HEK293T (cell line): ENCODE measurements at places on chromosomes 2 and 18.

- DNase-seq: no peak
Measured at GRCh38 chr18:10044054-10044453, 130.2 kb downstream of the VAPA start.

GRCh38 chr2:23823863-23824262 lies 103.1 kb downstream of the ATAD2B start:
- DNase-seq: no peak

DNA sequence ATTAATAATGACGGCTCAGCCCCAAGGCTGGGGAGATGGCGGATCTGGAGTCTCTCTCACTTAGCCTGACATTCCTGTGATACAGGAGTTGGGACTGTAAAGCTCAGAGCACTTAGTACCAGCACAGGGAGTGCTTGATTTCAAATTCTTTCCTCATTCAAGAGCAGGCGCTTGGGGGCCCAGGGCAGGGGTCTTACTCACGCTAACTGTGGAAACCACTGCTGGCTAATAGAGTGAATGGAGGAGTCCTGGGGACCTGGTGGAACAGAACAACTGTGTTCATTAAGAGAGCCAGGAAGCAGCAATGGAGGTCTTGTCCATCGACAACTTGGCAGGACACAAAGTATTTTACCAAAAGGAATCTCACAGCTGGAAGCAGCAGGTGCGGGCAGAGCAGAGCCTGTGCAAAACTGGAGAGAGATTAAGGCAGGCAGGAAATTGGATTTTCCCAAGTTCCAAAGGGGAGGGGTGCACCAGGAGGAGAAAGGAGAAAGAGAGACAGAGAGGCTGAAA lies 358.9 kb downstream of the TNS1 start:
- DNase-seq: no peak

- peak; percentile 9 for DNase-seq
Measured at GRCh38 chr2:142037744-142038143, 93.1 kb downstream of the LRP1B start.

GRCh38 chr2:219766658-219767057 lies 139.2 kb downstream of the SLC4A3 start:
- no peak for DNase-seq

- no peak for DNase-seq
Measured at GRCh38 chr2:47251404-47251675, 96.2 kb upstream of the STPG4 start.

DNA sequence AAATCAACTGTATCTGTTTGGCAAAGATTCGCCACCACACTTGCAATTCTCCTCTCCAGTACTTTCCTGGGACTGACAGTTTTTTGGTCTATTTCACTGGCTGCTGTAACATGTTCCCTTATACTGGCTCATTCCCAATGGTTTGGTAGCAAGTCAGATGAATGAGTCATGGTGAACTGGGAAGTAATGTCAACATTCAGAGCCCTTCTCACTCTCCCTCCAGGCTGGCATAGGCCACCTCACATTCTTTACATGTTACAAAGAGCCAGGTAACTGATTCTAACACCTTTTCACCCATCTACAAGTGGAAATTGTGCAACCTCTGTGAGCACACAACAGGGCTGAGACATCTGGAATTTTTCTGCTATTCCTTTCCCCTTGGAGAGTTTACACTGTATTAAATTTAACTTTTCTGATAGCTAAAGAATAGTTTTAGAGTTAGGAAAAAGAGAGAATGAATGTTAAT lies 111.3 kb upstream of the TLK1 start:
- no peak for DNase-seq

DNA sequence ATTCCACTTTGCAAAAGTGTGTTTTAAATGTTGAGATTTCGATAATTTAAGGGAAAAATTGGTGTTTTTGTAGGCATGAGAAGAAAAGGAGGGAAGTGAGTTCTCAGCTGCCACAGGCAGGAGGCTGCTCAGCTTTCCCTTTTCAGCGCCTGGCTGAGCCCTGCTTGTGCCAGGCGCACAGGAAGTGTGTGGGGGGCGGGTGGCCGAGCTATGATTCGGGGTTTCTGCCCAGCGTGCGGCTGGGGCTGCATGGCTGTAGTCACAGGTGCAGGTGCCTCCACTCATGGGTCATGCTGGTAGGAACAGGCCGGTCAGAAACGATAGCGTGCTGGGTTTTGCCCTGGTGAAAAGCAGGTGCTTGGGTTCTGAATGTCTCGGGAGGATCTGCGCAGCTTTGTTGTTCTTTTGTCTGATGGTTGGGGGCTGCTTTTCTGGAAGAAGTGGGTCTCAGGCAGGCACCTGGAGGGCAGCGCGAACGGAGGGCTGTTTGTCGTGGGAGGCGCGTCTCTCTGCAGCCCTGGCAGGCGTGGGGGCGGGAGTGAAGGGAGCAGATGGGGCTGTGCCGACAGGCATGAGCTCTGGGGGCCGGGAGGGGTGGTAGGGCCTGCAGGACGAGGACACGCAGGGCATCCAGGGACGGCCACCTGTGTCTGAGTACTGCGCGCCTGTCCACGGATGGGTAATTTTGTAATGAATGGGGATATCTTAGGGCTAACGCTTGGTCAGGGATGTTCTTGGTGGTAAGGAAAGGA lies 2.1 kb downstream of the KCNG2 start:
- DNase-seq: no peak

GRCh38 chr18:37491526-37491925 lies 74.1 kb downstream of the CELF4 start:
- DNase-seq: no peak
